Activated effector memory CD4-positive, alpha-beta T cell treated with anti-CD3 and anti-CD28 coated beads, Interleukin-2, amount 50 U/mL, for 16 hours (primary cell): ENCODE measurements at places on chromosomes 4 and X.

DNA sequence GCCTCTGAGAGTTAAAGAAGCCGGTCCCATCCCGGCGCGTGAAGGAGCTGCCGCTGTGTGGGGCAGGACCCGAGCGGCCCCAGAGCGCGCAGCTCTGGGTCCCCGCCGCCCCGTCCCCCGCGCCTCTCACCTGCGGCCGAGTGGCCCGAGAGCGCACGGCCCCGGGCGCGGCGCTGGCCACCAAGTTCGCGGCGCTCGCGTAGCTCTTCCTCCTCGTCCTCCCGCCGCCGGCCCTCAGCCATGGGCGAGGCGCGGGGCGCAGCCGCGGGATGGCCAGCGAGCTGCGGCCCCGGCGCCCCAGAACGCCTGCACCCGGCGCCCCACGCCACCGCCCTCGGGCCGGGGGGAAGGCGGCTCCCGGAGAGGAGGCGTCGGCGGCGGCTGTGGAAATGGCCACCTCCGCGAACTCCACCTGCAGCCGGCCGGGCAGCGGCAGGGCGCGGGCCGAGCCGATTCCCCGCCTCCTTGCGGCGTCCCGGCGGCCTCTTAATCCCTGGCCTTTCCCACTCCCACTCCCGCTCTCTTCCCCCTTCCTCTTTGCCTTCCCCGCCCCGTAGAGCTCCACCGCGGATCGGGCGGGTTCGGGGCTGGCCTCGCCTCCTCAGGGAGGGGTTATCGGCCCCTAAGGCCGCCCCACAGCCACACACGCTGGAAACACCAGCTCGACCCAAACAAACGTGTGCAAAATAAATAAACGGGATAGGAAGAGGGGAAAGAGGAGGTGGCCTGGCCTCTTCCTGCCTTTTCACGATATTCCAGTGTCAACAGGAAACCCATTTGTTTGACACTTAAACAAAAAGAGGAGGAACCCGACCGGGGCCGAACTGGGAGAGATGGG, at the start of gene SH3D19:
Gene SH3D19 (minus strand): TSS at position 495 of the 838 bp plus-strand sequence. CDS start 253 bp downstream, at position 242.
- DNase-seq: no peak

DNA sequence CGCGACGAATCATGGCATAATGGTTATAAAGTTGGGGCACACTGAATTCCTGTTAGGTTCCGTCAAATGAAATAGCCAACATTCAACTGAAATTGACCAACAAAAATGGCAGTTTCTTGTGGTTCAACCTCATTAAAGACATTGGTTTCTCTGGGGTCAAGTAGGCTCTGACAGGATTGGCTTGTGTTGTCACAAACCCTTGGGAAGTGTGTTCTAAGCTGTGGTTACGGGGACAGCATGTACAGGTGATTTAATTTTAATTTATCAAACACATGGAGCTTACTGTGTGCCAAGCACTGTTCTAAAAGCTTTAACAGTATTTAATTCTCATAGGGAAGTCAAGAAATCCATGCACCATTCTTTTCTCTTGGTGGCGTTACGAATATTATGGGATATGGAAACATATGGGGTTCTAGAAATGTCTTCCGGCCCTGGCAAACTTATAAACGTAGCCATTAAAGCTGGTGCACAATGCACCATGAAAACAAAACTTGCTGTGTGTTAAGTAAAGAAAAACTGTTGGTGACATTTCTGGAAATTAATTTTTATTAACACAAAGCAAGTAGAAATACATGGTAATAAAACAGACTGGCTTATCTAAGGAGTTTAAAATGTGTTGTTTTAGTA, 891 bp downstream of the XK start:
- no peak for DNase-seq

- no peak for DNase-seq
Observed at GRCh38 chr4:127788517-127788916, 6.4 kb downstream of the HSPA4L start.

DNA sequence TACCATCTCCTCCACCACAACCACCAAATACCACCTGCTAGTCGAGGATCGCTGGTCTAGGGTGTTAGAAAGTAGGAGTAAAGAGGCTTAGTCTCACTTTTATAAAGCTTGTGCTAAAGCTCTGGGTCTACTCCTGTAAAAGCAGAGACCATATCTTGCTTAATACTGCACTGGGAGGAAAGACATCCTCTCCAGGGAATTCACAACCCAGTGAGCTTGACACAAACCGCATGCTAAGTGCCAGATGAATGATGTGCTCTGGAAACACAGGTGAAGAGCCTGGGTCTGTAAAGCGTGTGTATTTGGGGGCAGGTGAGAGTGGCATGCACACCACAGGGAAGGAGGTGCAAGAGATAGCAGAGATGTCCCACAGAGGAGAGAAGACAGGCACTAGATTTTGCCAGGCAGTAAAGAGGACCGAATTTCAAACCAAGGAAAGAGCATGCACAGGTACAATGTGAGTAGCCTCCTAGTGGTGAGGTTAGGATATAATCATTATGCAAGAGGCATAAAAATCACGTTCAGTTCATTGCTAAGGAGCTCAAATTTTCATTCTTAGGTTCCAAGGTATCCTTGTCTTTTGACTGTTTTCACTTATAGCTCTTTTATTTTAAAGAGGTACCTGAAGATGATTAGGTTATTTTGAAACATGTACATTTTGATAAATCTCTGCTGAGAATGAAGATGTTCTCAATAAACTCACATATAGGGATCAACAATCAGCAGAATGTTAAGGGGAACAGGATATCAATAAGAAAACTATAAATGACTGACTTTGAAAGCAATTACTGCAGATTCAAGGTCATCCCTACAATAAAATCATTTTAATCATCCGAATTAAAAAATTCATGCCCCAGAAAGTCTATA, 20.7 kb downstream of the TAPT1 start:
- no peak for DNase-seq

GRCh38 chr4:168711197-168712140, 214.6 kb downstream of the PALLD start:
- DNase-seq: no peak
